Fibroblast of skin of right biceps (primary cell): ENCODE measurements at places on chromosomes 3 and 15.
A peak's percentile ranks its signal among the peaks of the same experiment; 100 is the strongest.

GRCh38 chr15:64748251-64748650 is 27.1 kb downstream of the RBPMS2 start:
- no peak for DNase-seq

- DNase-seq, result no peak
Measured at GRCh38 chr15:40204100-40204499, 34.8 kb upstream of the PAK6 start.

DNA sequence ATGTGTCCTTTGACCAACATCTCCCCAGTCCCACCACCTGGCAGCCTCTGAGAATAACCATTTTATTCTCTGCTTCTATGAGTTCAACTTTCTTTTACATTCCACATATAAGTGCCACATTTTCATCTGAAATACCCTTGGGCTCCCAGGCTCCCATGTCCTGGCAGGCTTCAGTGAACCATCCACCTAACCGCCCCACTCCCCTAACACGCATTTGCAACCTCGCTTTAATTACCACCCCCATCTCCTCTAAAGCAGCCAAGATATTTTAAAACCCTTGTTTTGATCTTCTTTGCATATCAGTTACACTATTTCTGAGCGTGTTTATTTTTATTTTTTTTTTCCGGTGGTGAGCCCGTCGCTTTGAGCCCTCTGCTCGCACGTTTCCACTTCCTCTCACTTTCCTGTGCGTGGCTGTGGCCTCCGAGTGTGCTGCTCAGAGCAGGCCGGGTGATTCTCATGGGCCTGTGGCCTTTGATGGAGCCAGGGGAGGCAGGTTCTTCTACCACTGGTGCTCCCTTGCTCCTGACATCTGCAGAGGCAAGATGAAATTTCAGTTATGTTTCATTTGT is 195.4 kb upstream of the LPP start:
- no peak for DNase-seq

GRCh38 chr15:57857871-57858270 is 151.4 kb downstream of the POLR2M start:
- DNase-seq, result no peak

GRCh38 chr3:84566256-84566655 is 392.5 kb upstream of the CADM2 start:
- DNase-seq, result no peak

DNA sequence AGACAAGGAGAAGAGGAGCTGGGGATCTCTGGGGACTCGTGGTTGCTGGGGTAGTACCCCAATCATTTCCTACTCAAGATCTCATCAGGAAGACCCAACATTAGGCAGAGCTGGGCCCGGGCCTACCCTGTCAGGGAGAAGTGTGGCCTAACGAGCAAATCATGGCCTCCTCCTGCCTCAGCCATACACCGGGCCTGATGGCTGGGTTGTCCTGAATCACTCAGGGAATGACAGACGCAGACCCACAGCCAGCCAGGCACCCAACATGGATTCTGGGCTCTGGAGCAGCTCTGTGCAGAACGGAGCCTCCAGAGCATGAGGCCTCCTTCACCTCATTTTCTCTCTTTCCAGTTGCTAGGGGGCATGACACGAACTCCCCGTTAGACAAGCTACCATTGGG is 19.7 kb downstream of the ITGA11 start:
- no peak for DNase-seq

DNA sequence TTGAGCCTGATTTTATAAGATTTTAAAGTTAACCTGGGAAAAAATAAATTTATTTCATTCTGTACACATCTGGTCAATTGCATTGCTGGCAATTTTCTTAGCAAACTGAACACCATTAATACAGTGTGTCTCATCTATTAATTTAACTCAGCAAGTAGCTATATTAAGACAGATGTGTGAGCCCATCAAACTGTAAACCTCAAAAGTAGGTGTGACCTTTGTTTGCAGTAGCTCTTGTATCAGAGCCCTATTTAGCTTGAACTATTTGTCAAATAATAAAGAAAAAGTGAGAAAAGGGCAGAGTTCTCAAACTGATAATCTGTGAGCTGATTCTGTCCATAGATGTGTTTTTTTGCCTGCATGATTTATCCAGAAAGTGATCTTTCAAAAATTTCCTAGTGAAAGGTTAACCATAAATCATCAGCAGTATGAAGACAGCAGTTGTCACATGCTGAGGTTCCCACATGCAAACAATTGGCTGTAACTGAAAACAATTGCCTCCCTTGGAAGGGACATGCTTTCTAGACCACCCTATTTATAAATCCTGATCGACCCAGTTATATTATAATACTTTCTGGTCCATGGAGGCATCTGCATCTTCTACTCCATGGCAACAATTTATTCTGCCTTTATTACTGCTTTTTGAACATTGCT is 646.5 kb downstream of the NSUN3 start:
- no peak for DNase-seq

- no peak for DNase-seq
Measured at GRCh38 chr3:159765860-159766294, 222.8 kb upstream of the IL12A start.

DNA sequence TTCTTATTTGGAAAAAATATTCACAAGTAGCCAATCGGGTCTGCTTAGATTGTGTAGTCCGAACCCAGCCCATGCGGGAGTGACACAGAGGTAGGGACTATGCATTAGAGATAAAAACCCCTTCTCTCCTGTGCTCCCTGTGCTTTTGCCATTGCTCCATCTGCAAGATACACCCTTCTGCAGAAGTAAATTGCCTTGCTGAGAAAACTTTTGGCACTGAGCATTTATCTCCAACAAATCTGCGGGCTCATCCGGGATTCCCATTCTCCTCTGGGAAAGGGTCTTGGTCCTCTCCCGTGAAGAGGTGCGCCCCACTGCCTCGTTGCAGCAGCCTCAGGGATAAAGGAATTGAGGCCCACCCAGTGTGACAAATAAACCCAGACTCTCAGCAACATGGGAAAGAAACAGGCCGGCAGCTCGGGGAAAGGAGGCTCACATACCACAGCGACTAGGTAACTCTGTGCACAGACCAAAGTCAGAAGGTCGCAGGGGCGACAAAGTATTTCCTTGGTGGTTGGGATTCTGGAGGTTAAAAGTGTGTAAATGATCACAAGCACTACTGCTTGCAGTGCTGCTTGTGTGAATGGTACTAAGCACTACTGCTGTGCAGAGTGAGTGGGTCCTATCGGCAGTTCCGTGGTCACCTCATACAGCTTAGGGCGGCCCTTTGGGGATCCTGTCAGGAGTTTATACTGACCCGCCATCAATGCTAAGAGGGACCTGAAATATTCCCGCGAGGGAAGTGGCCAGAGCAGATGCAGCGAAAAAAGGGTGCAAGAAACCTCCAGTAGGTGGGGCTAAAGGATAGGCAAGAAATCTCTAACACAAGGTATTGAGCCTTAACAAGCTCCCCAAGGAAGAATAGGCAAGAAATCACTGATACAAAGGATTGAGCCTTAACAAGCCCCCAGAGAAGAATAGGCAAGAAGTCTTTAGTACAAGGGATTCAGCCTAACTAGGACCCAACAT is 54.3 kb downstream of the GSK3B start:
- DNase-seq, result peak; percentile 3

GRCh38 chr3:57001356-57001755 is 59.1 kb upstream of the SPATA12 start:
- no peak for DNase-seq

- peak; percentile 29 for DNase-seq
Measured at GRCh38 chr15:62404194-62404985, 239.3 kb upstream of the C2CD4B start.

GRCh38 chr3:182063742-182064141 is 352.0 kb downstream of the SOX2 start:
- DNase-seq, result no peak

DNA sequence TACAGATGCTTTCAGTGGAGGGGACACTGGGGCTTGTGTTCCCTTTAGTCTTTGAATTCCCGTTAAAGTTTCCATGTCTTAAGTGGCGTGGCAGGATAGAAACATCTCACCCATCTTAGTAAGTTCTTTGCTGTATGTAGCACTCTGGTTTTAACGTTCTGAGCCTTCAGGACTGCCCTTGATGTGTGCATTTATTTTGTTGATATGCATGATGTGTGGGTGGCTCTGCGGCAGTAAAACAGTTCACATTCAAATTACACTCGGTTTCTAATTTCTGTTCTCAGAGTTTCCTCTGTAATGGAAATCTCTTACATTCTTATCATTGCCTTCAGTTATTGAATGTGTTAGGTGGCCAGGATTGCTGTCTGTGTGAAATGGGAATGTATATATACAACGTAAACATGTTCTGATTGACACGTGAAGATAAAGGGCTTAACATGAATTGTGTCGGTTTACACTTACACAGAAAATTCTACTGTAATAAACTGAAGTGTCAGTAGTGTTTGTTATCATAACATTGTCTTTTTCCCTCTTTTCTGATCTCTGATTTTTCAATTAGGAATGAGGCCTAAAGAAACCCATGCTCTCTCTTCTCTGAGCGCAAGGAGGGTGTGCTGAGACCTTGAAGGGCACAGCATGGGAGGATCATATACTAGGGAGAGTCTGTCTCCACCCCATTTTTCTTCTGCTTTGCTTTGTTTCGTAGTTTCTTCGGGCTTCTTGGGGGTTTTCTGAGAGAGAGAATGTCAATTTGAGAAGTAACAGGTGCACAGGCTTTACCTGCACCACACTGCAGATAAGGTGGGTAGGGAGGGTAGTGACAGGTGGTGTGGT is 51.5 kb downstream of the IGF1R start:
- DNase-seq, result no peak

GRCh38 chr3:179536256-179536655 is 26.5 kb upstream of the ACTL6A start:
- DNase-seq, result no peak

- DNase-seq, result peak; percentile 53
Measured at GRCh38 chr3:155106119-155106518, 26.0 kb downstream of the MME start.

DNA sequence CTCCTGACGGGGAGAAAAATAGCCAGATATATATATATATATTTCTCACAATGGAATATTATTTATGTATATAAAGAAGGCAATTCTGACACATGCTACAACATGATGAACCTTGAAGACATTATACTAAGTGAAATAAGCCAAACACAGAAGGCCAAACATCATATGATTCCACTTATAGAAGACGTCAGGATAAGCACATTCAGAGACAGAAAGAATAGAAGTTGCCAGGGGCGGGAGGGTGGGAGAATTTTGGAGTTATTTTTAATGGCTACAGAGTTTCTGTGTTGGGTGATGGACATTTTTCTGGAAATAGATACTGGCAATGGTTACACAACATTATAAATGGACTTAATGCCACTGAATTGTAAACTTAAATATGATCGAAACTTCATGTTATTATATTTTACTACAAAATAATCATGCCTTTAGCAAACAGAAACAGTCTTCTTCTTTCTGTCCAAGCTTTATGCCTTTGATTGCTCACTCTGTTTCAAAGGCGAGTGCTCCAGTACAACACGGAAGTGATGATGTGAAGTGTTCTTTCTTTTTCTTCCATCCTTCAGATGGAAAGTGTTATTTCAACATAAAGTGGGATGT is 514.0 kb downstream of the OCA2 start:
- DNase-seq, result no peak

DNA sequence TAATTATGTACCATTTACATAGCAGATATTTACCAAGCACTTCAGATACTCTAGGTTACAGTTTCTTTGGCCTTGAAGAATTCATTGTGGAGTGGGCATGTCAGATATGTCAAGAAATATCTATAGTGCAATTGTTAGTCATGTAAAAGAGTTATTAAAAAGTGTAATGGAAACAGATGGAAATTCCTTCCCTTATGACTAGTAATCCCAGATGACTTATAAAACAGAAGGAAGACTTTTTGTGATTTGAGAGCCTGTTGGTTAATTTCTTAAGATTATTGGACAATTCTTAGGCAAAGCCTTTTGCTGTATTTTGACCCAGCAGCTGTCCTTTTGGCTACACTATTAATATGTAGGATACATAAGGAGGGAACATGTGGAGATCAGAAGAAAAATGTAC is 708.9 kb upstream of the NECTIN3 start:
- peak; percentile 50 for DNase-seq

DNA sequence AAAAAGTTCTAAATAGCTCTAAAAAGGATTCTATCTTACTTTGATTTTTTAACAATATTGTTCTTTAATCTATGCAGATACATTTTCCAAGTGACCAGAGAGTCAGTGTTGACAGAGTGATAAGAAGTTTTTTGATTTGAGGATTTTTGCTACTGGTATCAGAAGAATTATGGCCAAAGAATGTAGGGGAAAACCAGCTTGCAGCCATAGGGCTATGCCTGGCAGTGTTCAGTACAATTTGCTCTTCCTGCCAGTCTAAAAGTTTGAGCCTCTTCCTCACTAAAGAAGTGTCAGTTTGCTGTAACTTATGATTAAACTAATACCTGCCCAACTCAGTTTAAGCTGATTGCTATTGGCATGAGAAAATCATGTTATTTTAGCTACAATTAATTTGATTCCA is 35.3 kb upstream of the FSIP1 start:
- DNase-seq, result no peak

- DNase-seq, result no peak
Measured at GRCh38 chr3:162777118-162777517, 1280.5 kb downstream of the OTOL1 start.

- DNase-seq, result no peak
Measured at GRCh38 chr15:79900087-79900486, 3.3 kb upstream of the MTHFS start.

- DNase-seq, result peak; percentile 51
Measured at GRCh38 chr15:65954289-65954741, 85.0 kb downstream of the RAB11A start.

GRCh38 chr15:33358306-33358705 is 47.5 kb downstream of the RYR3 start:
- DNase-seq, result peak; percentile 2

DNA sequence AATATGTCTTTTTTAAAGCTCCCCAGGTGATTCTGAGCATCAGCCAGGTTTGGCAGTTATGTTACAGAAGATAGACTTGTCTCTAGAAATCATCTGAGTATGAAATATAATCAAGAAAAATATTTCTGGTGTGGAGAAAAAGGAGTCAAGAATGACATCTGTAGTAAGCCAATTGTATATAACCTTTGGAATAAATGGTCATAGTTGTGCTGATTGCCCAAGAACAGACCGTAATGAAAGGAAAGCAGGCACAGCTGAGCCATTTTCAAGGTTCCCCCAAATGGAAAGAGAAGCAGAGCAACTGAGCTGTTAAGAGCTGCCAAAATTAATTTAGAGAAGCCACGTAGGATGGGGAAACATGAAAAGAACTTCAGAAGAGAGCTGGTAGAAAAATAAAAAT is 26.6 kb downstream of the GOLM2 start:
- DNase-seq, result no peak

GRCh38 chr3:189267981-189268613 is 96.3 kb downstream of the TPRG1 start:
- DNase-seq, result peak; percentile 43

GRCh38 chr15:69697916-69698315 is 245.3 kb downstream of the RPLP1 start:
- no peak for DNase-seq

DNA sequence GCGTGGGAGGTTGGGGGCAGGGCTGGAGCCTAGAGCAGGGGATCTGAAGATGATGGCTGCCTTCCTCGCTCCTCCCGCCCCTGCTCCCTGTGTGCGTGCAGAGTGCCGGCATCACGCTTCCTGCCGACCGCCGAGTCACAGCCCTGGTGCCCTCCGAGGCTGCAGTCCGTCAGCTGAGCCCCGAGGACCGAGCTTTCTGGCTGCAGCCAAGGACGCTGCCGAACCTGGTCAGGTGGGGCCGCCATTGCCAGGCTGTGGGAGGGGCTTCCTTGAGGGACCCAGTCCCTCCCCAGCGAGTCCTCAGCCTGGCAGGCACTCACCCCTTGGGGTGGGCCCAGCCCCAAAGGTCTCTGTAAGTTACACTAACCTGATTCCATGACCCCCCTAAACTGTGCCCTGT is 17.6 kb downstream of the STAB1 start:
- no peak for DNase-seq
